ENCODE measurements at places on chromosomes 3 and 15. TPM values are rescaled to one million over a fixed set of nuclear protein-coding genes. Genes with fewer than 3 reads are reported as not detected.
A peak's percentile ranks its signal among the peaks of the same experiment; 100 is the strongest.

DNA sequence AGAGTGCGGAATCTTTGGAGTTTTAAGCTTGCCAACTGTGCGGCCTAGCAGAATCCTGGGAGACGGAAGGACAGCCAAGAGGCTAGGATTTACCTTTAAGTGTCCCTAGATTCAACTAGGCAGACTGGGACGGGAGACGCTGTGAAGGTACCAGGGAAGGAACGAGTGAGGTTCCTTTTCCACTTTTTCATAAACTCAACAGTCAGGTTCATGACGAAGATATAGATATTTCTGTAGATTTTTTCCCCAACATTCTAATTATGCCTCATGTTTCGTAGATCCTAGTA lies 564 bp upstream of the GABPB1 start:
- no peaks in the 10 kb centered on the region for H3K27me3 ChIP-seq
- H3K36me3 ChIP-seq, result peaks cover 15% of the 10 kb centered on the region
- no peak for DNase-seq
- peak overlapping the region; percentile 98 for H3K27ac ChIP-seq

- peaks cover 5% of the 10 kb centered on the region for H3K4me1 ChIP-seq
- no peak overlapping the region for H3K27ac ChIP-seq
- peaks cover 64% of the 10 kb centered on the region for H3K27me3 ChIP-seq
- H3K4me3 ChIP-seq, result peak overlapping the region; percentile 71
These were observed 1.2 kb downstream of the LARP6 start for GRCh38 chr15:70852501-70853317.

GRCh38 chr3:164200053-164200823 lies 878.1 kb downstream of the SI start:
- no peaks in the 10 kb centered on the region for H3K27me3 ChIP-seq
- no peaks in the 10 kb centered on the region for H3K36me3 ChIP-seq
- no peak overlapping the region for H3K27ac ChIP-seq
- no peaks in the 10 kb centered on the region for H3K4me1 ChIP-seq
- DNase-seq, result no peak

DNA sequence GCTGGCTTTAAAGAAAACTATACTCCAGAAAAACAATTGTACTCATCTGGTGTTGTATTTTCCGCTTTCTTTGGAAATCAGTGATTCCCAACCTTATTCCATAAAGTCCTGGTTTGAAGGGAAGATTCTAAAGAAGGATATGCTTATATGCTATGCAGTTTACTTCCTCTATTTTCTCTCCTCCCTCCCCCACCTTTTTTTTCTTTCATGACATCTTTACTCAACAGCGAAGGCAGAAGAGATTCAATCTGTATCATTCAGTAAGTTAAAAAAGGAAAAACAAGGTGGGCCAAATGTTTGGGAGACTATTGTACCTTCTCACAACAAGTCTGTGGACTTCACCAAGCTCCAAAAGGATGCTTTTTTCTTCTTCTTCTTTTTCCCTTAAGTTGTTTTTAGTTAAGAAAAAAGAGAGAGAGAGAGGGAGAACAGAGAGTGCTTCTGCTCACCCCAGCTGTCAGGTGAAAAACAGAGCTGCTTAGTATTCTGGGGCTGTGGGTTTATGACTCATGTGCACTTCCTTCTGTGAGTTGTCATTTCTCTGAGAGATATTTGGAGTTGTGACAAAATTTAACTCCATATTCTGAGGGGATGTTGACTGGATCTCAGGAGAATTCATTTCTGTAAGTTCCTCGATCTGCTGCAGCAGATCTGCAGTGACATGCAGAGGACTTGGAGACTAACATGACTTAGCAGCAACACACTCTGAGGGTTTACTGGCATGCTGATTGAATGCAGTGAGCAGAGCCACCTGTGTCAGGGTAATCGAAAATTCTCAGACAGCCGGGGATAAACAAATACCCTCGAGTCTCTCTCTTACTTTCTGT lies 70.7 kb downstream of the SSR3 start:
- H3K4me1 ChIP-seq, result peaks cover 26% of the 10 kb centered on the region
- peak overlapping the region; percentile 92 for H3K27ac ChIP-seq
- H3K36me3 ChIP-seq, result no peaks in the 10 kb centered on the region
- DNase-seq, result peak; percentile 35

Gene A4GNT
- not detected for polyA plus RNA-seq
